ENCODE measurements at places on chromosomes 13 and 19.

DNA sequence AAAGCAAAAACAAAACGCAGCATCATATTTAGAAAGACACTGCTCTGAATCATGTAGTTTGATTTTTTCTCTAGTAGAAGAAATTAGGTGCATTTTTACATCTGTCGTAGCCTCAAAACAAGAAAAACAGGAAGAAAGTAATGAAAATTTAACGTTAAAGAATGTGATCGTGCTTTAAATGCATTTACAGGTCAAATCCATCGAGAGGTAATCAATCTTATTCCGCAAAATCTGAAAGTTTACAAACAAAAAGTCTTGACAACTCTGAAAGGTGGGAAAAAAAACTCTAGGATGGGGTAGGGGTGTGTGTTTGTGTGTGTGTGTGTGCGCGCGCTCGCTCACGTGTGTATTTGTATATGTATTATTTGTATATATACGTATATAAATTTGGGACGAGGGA lies 10.2 kb downstream of the POU4F1 start:
- no peak for DNase-seq

DNA sequence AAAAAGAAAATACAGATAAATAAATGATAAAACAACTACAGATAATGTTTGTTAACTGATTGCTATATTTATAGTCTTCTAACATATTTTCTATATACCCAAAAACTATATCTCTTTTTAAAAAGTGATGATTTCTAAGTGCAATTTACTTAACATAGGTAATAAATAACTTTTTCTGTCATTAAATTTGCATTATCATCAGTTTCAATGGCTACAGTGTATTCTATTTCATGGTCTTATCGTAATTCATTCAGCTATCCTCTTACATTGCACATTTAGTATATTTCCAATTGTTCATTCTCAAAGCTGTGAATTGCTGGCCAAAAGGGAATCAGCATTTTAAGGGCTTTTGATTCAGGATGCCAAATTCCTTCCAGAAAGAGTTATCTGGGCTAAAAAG lies 3.6 kb downstream of the ZNF180 start:
- DNase-seq = no peak

DNA sequence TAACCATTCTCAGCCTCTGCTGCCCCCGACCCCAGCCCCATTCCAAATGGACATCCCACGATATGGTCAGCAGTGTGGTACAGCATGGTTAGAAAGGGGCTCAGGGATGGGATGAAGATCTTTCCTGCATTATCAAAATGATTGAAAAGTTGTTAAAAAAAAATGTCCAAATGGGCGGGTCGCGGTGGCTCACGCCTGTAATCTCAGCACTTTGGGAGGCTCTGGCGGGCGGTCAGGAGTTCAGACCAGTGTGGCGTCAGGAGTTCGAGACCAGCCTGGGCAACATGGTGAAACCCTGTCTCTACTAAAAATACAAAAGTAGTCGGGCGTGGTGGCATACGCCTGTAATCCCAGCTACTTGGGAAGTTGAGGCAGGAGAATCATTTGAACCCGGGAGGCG lies 54.3 kb upstream of the ZNF254 start:
- no peak for DNase-seq

DNA sequence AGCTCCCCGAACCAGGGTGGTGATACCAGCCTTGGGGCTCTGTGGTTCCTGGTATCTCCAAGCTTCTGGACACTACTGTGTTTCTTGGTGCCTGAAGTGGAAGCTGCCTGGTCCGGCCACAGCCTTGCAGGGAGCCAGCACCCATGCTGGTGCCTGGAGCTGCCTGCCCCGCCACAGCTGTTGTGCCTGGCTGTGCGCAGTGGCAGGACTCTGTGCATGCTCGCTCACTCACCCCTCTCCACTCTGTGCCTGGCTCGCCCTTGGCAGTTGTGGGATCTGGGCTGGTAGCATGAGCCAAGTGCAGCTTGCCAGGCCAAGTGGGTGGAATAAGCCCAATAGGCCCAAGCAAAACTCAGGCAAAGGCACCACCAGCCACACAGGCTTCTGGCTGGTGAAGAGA lies 1225.3 kb downstream of the SLITRK5 start:
- DNase-seq = no peak

DNA sequence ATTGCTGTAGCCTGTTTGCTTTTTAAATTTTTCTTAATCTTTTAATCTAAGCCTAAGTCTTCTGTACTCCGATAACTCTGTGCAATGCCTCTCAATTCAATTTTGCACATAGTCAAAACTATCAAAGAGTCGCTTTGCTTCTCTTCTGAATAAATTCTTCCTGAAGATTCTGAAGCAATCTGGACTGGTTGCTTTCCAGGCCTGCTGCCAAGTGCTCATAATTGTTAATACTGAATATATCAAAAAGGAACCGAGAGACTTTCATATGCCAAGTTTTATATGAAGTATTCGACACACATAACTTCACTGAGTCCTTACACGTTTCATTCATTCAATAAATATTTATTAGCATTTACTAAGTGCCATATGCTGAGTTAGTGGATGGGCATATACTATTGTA lies 91.3 kb downstream of the EDNRB start:
- peak; percentile 10 for DNase-seq

DNA sequence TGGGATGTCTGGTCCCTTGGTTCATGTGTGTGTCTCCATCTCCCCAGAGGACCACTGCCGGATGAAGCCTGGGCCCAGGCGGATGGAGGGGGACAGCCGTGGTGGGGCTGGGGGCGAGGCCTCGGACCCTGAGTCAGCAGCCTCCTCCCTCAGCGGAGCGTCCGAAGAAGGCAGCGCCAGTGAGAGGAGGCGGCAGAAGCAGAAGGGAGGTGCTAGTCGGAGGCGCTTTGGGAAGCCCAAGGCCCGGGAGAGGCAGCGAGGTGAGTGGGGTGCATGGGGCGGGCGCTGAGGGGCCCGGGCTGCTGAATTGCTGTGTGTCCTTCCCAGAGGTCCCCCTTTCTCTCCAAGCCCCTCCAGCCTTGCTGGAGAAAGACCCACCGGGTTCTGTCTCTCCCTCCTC lies 3.2 kb downstream of the CCDC106 start:
- no peak for DNase-seq

GRCh38 chr13:30145709-30146367 lies 161.5 kb downstream of the KATNAL1 start:
- no peak for DNase-seq

DNA sequence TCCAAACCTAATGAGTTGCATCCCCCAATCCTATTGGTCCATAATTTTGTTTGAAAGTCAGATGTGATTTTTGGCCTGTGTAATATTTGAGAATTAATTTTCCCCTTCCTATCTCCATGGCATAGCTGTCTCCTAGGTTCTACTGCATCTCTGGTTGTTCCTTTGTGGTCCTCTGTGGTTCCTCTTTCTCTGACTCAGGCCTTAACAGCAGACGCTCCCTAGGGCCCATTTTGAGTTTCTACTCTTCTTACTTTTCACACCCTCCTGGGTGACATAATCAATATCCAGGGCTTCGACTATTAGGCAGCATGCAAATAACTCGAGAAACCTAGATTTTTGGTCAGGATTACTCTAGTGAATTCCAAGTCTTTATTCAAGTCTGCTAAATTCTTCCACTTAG lies 160.7 kb downstream of the RFC3 start:
- no peak for DNase-seq

- DNase-seq = no peak
Measured at GRCh38 chr13:101988140-101988539, 413.7 kb downstream of the FGF14 start.

DNA sequence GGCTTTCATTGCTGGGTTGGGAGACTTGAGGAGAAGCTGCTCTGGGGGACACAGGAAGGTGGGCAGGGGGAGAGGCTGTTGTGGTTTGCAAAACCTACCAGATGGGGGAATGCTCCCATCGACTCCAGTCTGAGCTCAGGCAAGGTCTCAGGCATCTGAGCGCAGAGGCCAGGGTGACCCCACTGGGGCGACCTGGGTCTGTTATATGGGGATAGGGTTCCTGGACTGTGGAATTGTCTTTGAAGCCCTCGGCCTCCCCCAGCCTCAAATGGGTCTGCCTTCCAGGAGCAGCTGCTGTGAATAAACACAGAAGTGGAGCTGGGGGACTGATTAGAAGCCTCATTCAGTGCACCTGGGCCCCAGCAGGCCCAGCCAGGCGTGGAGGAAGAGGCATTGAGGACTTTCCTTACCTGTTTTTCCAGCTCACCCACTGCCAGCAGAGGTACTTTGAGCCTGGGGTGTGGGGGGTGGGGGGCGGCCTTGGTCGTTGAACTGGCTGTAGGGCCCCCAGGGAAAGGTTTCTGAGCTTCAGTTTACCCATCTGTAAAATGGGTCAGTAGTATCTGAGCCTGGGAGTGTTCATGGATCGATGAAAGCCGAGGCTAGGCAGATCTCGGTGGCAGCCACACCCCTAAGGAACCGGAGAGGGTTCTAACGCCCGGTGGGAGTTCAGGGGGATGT lies 1.4 kb downstream of the CERS4 start:
- DNase-seq = no peak

DNA sequence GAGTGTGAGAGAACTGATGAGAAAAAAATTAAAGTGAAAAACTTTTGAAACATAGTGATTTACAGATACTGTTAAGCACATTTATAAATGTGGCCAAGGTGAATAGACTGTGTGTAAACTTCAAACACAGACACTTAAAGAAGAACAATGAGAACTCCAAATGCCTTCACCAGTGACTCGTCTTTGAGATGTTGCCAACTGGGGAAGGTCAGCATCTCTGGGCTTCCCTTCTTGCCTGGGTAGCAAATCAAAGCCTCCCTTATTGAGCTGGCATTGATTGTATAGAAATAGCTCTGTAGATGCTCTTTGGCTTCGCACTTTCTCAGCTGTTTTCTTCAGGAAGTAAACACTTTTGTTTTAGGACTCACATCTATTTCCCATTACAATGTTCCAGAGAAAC lies 177.3 kb upstream of the SGCG start:
- DNase-seq = no peak

Data from heart right ventricle (tissue), 16 donors.